Stimulated activated CD8-positive, alpha-beta memory T cell treated with anti-CD3 and anti-CD28 coated beads, Interleukin-15, amount 100 ng/mL, for 1 hour (primary cell): ENCODE measurements at places on chromosomes 1 and 21.

DNA sequence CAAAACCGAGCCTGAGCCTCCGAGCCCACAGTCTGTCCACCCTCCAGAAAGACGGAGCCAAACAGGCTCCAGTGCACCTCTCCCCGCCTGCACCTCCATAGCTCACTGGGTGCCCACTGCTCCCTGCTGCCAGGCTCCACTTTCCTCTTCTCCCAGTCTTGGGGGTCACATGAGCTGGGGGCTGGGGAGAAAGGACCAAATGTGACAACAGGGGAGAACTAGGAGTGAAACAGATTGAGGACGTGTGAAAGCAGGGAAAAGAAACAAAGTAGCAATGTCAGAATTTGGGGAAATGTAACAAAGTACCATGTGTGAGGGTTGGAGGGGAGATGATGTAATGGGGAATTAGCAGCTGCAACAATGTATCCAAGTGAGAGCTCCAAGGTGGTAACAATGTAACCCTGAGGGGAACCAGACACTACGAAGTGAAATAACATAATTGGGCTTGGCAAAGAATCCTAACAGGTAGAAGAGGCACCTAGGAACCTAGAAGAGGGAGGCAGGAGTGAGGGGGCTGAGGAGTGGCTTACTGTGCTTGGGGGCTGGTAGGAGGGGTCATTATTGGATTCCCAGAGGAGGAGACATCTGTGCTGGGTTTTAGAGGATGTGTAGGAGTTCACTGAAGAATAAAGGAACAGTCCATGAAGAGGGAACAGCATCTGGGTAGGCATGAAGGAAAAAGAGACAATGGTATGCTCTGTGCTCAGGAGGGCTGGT, 12.5 kb downstream of the SDC3 start:
- DNase-seq = no peak

- DNase-seq = no peak
Observed at GRCh38 chr1:103997631-103998030, 247.9 kb downstream of the AMY1C start.

DNA sequence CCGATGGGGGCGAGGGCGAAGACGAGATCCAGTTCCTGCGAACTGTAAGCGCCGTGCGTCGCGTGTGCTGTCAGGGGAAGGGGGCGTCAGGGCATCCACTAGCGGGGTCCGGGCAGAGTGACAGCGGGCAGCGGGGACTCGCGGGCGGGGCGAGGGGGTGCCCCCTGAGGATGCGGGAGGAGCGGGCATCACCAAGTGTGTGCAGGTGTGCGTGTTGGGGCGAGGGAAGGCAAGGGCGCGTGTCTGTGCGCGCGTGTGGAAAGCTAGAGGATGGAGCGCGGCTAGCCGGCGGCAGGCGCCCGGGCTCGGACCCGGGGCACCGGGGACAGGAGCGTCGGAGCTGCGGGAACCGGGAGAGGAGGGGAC, 525 bp downstream of the RYR2 start:
- DNase-seq = no peak

DNA sequence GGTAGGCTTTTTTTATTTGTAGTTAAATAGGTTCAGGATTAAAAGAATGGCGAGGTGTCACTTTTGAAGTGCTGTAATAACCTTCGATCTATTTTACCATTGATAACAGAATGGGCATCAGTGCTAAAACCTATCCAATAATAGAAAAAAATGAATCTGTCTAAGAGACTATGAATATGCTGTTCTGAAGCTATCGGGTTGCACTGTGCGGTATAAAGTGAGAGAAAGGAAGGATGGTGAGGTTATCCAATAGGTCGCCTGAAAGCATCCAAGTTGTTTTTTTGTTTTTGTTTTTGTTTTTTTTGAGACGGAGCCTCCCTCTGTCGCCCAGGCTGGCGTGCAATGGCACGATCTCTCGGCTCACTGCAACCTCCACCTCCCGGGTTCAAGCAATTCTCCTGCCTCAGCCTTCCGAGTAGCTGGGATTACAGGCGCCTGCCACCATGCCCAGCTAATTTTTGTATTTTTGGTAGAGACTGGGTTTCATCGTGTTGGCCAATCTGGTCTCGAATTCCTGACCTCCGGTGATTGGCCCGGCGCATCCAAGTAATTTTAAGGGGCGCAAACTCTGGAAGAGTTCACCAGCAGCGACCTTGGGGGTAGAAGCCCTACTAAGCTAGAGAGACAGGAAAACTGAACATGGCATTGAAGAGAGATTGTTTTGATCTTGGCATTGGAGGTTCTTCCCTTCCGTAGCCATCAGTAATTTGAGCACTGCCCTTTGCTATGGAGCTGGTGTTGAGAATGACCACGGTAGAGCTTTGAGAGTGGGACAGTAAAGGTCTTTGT, 8.7 kb upstream of the MDM4 start:
- DNase-seq = no peak

DNA sequence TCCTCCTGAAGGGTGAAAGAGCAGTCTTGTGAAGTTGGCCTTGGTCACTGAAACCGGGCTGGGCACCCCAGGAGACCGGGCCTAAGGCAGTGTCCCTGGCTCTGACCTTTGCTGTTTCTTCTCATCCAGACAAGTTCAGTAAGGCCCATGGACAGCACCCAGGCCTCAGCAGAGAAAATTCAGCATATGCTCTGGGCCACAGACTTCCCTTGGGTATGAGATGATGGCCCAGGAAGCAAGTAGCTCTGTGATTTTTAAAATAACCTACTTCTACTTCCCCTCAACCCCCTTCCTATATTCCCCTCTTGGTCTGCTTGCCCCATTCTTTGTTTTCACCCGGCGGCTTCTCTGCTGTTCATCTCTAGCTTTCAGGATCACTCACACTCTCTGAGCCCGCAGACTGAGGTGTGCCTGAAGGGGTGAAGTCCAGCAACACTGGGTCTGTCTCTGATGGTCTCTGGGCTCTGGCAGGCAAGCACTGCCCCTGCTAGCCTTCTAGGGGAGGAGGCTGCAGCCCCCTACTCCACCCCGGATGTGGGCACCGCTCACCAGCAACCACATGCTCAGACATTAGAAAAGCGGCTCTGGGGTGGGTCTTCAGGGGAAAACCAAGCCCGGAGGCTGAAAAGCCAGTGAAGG, 2.9 kb upstream of the GPR25 start:
- no peak for DNase-seq

GRCh38 chr1:226590614-226591013, 42.0 kb downstream of the STUM start:
- DNase-seq = no peak

- DNase-seq = no peak
Observed at GRCh38 chr1:239952348-239953308, 139.1 kb upstream of the FMN2 start.

- no peak for DNase-seq
Observed at GRCh38 chr1:156409439-156409838, 40.4 kb downstream of the RHBG start.

DNA sequence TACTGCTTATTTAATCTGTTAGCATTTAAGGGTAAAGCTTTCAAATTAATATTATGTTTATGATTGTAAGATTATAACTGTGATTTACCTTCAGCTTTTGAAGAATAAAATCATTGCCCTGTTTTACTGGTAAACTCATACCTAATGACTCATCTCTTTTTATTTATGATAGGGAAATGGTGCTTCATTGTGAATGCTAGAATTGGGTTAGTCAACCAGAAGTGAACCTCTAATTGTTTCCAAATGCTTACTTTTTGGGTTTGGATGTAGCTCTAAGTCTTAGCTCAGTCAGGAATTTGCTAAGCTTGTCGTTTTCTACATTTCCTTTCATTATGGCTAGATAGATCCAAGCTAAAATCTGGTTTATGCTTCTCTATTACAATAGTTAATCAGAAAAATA, 59.4 kb downstream of the SLC30A7 start:
- DNase-seq = no peak

- DNase-seq = no peak
Observed at GRCh38 chr1:143699115-143699514, 272.7 kb downstream of the FAM72C start.

GRCh38 chr1:204438628-204439027, 27.0 kb upstream of the PPP1R15B start:
- no peak for DNase-seq

DNA sequence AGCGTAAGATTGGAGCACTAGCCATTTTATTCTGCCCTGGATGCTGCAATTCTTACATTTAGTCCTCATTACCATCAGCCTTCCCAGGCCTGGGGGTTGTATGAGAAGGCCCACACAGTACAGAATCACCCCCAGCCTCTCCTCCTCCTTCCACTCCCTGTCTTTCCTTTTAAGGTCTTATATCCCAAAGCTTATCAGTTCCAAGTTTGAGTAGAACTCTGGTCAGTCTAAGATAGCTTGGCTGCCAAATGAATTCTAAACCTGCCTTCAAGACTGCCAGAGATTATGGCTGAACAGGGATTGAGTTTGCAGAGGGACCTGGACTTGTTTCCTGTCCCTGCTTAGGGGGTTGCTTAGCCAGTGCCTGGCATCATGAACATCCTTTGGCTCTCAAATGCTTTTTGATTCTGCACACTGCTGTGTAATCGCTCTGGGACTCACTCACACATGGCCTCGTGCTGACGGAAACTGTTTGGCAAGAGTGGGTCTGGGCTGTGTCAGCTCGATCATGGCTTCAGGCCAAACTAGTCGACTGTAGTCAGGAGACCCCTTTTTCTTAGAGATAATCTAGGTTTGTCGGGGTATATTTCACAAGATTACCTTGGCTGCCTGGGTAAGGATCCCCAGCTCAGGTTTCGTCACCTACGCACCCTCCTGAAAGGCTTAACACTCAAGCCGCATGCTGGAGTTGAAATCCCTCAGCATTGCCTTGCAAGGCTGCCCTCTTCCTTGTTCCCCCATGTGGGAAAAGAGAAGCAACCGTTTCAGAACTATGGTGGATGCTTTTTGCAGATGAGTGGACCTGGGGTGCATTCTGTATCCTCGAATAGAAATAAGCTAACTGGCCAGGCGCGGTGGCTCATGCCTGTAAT, 252.6 kb downstream of the NFIA start:
- DNase-seq = no peak

- no peak for DNase-seq
Observed at GRCh38 chr1:117566556-117566955, 39.3 kb upstream of the TENT5C start.

DNA sequence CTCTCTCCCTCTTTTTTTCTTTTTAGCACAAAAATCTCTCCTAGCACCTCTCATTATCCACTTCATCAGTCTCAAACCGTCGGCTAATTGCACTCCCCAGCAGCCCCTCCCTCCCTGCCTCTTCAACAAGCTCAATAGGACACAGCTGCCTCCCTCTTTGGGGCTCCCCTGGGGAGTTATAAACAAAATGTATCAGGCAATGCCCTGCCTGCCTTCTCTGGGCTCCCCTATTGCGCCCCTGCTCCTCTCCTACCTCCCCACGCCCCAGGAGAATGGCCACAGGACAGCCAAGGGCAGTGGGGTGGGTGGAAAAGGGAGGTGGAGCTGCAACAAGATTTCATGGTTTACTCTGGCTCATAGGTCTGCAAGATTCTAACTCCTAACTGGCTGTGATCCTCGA, 147.1 kb upstream of the GRIK3 start:
- DNase-seq = no peak

- DNase-seq = peak; percentile 48
Observed at GRCh38 chr1:209805875-209806760, at the start of gene IRF6. Gene IRF6 (minus strand): TSS chr1:209806142. CDS start chr1:209801413, 4,729 bp downstream.

- no peak for DNase-seq
Observed at GRCh38 chr1:220409771-220410595, 118.0 kb upstream of the MARK1 start.

DNA sequence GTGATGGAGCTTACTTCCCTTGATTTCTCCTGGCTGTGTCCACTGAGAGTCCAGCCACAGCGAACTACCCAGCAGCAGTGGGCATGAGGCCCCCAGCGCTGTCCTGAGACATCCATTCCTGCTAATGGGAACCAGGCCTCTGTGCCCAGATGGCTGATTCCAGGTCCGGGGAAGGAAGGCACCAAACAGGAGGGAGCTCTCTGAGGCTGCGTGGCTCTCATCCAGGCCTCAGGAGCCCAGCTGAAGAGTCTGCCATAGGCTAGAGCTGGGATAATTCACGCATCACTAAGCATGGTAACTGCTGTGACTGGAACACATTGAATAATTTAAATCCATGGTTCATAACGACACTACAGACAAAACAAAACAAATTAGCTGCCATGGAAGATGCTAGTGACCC, 24.7 kb upstream of the LRRC47 start:
- no peak for DNase-seq

DNA sequence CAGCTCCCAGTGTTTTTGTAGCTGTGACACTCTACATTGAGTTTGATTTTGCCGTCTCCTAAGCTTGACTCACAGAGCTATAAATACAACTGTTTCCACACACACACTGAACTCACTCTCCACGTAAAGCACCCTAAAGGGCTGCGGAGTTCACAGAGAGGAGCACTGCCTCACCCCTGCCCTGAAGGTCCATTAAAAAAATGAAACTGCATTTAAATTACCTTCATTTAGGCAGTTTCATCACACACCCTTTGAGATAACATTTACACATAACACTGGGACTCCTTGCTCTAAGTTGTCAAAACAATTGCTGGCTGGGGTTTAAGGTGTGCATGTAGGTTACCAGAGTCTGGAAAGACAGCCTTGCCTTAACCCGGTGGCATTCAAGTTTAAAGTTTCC, 137.1 kb upstream of the MAGI3 start:
- DNase-seq = no peak

- no peak for DNase-seq
Observed at GRCh38 chr1:28835237-28835650, 23.3 kb downstream of the OPRD1 start.

DNA sequence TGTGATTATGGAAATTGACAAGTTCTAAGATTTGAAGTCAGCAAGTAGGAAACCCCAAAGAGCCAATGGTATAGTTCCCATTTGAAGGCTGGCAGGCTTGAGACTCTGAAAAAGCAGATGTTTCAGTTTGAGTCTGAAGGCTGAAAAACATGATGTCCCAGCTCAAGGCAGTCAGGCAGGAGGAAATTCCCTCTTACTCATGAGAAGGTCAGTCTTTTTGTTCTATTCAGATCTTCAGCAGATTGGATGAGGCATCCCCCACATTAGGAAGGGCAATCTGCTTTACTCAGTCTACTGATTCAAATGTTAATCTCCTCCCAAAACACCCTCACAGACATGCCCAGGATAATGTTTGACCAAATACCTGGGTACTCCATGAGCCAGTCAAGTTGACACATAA, 372.5 kb upstream of the ST6GALNAC5 start:
- no peak for DNase-seq

GRCh38 chr1:43062527-43063095, 103.9 kb upstream of the SLC2A1 start:
- DNase-seq = no peak

DNA sequence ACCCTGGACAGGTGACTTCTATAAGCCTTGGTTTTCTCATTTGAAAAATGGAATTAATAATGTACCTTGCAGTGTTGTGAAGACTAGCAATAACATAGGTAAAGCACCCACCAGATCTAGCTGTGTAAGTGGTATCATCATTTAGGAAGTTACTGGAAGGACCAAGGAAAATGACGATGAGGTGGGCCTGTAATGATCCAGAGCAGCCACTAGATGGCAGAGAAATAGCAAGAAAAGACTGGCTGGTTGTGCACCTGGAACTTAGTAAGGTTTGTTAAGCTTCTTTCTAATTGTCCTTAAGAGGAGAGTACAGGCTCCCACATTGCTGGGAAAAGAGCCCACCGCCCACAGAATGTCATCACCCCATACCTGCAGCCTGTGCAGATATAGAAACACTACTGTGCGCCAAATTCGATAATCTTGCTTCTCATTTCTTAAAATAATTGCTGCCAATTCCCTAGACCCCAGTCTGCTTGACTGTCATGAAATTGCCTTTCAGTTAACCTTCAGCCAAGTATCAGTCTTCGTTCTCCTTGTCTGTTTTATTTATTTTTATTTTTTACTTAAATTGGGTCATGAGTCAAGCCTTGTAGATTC, 37.2 kb downstream of the WNT4 start:
- DNase-seq = no peak

- no peak for DNase-seq
Observed at GRCh38 chr1:145999321-146000024, 3.1 kb upstream of the TXNIP start.

GRCh38 chr1:165857046-165857801, 29.8 kb downstream of the UCK2 start:
- no peak for DNase-seq
